ENCODE measurements at places on chromosomes 2 and 18.
A peak's percentile ranks its signal among the peaks of the same experiment; 100 is the strongest.

DNA sequence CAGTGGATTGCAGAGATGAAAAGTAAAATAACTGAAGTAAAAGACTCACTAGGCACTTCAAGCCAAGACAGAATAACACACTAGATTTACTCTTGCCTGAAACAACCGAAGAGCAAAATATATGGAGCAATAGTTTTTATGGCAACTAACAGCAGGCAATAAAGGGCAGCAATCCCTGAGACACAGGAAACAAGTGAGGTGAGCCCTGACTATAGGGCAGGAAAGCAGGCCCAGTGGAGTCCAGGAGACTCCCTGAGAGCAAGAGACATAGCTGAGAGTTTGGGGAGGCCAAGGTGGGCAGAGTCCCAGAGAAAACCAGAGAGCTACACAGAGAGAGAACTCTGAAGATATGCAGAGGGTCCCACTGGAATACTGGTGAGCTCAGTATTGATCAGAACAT, 18.8 kb downstream of the FARSB start:
- no peak for DNase-seq

DNA sequence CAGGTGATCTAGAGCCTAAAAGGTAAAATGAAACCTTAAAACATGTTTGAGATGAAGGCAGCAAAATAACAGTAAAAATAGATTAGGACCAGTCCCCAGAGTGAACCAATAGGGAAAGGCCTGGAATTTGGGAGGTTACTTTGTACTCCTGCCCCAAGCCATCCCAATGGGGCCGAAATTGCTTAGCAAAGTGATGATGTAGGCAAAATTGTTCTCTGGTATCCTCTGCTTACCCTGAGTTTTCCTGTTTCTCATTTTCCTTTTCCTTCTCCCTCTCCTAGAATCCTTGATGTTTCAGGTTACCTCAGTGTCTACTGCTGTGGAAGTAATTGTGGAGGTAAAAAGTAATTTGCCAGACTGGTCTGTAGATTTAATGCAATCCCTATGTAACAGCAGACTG, 92.9 kb downstream of the TRABD2A start:
- DNase-seq = no peak

- DNase-seq = no peak
These were observed 4.4 kb downstream of the NCOA1 start for GRCh38 chr2:24495451-24495850.

- DNase-seq = no peak
These were observed 82.8 kb downstream of the SLC25A12 start for GRCh38 chr2:171811245-171811628.

DNA sequence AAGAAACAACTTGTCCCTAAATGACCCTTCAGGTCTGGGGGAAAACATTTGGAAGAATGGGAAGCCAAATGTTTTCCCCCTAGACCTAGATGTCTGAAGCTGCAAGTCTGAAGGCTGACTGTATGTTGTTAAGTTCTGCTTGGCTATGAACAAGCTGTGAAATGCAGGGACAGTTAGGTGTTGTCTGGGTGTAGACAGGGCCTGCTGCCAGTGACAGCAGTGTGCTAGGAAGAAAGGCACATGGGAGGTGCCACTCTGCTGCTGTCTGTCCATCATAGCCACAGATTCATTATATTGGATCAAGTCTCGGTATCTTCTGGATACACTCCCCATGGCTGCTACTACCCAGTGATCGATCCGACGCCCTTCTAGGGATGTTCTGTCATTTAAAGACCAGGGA, 265.9 kb upstream of the PXDN start:
- DNase-seq = no peak

GRCh38 chr18:48785736-48786454, 164.9 kb downstream of the SMAD7 start:
- DNase-seq = no peak

- DNase-seq = no peak
These were observed 306.2 kb upstream of the CXCR4 start for GRCh38 chr2:136424112-136424511.

GRCh38 chr18:59617468-59617932, 79.7 kb downstream of the CCBE1 start:
- no peak for DNase-seq

DNA sequence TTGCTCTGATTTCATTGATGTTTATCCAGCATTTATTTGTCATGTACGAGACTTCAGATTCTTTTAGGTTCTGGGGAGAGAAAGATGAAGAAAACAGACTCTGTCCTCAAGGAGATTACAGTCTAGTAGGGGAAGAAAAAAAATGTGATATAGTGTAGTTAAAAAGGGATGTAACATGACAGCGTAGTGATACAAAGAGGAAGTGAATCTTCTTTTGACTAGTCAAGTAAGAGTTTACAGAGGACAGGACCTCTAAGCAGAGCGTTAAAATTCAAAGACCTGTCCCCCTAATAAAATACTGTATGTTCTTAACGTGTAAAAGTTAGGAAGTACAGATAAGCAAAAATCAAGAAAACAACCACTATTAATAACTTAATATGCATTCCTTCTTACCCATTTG, 47.7 kb downstream of the NCOA1 start:
- DNase-seq = no peak

GRCh38 chr2:42010743-42011298, 37.0 kb upstream of the PKDCC start:
- no peak for DNase-seq

- peak; percentile 32 for DNase-seq
These were observed 888.4 kb downstream of the TSN start for GRCh38 chr2:122643725-122644329.

DNA sequence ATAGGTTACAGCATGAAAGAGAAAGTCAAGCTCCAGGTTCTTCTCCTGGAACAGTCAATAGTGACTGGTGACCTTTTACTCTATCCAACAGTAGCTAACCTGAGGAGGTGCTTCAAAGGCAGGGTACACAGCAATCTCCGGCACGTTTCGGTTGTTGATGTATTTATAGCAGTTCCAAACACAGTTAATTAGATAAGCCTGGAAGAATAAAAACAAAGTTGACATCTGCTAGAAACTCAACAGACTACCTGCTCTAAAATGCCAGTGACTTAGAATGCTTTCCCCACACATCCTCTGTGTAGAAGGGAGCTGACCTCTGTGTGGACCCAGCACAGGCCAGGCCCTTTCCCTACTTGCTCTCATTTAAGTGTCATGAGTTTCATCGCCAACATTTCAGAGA, 17.2 kb downstream of the LAPTM4A start:
- no peak for DNase-seq

DNA sequence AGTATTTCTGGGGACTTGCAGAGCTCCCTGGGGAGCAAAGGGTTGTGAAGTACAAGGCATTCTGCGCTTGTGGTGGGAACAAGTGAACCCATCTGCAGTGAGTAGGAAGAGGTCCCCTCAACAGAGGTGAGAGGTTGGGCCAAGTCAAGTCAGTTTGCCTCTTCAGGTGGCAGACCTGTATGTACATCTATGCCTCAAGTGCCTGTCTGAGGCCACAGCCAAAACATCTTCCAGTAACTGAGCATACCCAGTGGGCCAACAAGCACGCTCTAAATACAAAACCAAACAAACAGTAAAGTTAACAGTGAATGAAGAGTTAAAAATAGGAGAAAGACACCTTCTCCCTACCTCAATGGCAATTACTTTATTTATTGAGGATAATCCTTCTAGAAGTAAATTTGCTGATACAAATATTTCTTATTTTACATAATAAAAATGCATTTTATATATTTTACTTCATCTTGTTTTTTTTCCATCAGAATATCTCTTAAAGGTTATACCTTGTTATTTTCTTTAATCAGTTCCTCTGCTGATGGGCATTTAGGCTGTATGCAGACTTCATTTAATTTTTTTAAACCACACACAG, 2.5 kb downstream of the GYPC start:
- no peak for DNase-seq

GRCh38 chr2:46653539-46653938, 174.2 kb downstream of the TMEM247 start:
- no peak for DNase-seq

DNA sequence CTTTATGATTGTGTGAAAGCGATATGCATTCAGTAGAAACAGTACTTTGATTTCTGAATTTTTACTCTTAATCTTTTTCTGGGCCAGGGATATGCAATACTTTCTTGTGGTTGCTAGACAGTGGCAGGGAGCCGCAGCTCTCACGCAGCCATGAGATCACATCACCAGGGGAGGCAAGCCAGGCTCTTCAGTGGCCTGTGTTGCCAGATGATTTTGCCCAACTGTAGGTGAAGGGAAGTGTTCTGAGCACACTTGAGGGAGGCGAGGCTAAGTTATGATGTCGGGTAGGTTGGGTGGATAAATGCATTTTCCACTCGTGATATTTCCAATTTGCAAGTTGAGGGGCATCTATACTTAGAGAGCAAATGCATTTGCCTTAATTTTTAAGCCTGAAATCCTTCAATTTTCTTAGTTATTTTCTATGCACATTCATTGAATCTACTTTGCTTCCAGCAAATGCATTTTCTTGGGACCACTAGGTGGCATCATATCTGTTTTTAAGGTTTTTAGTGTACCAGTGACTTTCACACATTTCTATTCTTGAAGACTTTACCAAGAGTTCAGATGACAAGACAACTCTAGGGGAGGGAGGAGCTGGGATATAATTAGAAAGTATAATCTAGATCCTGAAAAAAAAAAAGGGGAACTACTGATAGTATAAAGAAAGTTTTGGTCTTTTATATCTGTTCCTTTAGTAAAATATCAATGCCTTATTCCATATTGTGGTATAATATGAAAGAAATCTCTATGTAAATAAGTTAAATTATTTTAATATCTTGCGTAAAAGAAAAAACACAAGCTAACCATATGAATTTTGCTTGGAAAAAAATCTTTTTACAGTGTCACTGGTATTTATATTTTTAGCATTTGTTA, 643.3 kb downstream of the SOCS6 start:
- peak; percentile 40 for DNase-seq

DNA sequence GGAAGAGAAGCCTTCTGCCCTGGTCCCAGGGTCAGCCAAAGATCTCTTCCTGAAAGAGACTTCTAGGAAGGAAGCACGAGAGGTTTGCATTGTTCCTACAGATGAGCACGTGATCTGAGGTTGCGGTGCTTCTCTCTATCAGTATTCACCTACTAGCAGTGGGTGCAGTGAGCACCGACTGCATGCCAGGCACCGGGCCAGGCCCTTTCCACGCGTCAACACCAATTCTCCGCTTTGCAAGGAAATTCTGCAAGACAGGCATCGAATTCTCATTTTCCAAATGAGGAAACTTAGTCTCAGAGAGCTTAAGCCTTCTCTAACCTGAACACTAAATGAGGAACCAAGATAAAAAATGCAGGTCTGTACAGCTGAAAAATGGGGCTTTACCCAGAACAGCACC, 151.5 kb upstream of the MYCN start:
- no peak for DNase-seq

DNA sequence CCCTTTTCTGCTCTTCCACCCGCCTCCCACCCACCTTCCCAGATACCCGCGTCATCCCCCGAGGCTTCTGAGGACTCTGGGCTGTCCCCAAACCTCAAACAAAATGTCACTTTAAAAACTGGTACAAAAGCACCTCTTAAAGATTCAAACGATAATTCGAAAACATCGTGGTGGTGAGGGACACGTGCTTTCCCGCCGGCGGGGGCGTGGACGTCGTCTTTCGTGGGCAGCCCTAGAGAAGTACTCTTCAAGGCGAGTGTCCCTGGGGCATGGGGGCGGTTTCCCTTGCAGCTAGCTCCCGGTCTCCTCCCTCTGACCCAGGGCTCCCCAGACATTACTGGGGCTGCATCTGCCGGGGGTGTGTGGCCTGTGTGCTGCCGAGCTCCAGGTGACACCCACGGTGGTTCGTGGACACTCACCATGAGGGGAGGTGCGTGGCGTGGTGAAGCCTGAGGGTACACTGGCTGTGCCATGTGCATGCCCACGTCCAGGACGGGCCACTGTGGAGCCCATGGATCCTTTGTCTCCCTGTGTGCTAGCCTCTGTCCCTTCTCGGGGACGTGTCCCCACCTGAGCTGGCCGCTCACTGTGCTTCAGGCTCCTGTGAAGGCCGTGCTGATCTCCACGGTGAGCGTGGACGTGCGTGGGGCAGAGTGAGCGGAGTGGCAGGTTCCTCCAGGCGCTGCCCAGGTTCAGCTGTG, 117.8 kb downstream of the NFATC1 start:
- no peak for DNase-seq

DNA sequence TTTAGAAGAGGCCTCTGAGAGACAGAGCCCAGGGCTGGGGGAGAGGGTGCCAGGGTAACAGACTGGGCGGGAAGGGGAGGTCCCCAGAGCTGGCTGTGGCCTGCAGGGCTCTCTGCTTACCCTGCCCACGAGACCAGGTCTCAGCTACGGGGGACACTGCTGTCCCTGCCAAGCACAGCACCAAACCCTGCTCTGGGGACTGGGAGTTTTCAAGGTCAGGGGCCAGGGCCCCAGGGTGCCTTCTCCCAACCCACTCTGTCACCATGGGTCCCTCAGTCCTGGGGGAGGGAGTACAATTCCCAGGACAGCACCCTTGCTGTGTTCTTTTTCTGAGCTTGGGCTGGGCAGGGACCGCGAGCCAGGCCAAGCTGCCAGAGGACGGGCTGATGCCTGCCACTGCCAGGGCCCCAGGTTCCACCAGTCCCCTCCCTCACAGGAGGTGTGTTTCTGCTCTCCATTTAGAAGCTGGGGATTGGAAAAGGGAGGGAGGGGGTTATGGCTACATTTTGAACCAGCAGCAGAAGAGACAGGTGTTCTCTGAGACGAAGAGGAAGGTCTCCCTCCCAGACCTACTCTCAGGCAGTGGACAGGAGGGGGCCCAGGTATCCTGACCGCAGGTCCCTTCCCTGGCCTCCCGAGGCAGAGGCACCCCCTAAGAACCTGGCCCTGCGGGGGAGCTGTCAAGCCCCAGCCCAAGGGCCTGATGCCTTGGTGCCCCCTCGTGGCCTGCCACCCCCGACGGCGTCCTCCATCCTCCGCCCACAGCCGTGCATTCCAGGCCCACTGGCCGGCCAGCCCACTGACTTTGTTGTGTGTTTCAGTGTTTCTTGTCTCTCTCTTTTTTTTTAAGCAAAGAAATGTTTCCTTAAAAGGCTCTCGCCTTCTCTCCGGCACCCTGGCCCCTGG, 80.4 kb downstream of the TNS1 start:
- DNase-seq = no peak

GRCh38 chr2:145075454-145076062, 555.6 kb upstream of the ZEB2 start:
- no peak for DNase-seq

- DNase-seq = peak; percentile 26
These were observed 97.3 kb downstream of the ANKRD12 start for GRCh38 chr18:9233771-9234440.
